Activated B cell treated with CpG ODN at 0.5 μM for 24 hours (primary cell): ENCODE measurements at places on chromosomes 6 and 20. TPM values are rescaled to one million over a fixed set of nuclear protein-coding genes. Genes with fewer than 3 reads are reported as not detected.

GRCh38 chr6:159252955-159253508, 83.8 kb downstream of the FNDC1 start:
- no peak for DNase-seq

GRCh38 chr20:41534842-41535241, 83.3 kb downstream of the CHD6 start:
- no peak for DNase-seq

The IMPG1 gene
- total RNA-seq: not detected in 2 replicates

- no peak for DNase-seq
These were observed 24.1 kb upstream of the ROS1 start for GRCh38 chr6:117449549-117450439.

DNA sequence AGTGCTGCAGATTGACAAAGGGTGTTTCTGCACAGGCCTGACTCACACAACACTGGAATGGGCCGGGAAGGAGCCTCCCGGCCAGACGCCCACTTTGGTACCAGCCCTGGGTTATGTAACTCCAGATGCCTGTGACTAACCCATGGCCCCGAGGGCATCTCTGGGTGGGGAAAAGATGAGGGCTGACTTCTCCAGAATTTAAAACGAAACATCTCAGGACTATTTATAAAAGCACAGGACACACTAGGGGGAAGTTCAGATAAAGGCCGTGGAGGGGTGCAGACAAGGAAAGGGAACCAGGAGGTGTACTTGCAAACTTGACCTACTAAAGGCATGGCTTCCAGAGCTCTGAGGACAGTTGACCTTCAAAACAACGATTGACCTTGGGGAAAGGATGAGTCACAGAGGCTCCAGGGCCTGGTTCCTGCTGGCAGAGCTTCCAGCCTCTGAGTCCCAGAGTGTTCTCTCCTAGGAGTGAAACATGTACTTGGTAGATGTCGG, 196.9 kb downstream of the NFATC2 start:
- no peak for DNase-seq

- peak; percentile 40 for DNase-seq
These were observed 2.6 kb downstream of the PACSIN1 start for GRCh38 chr6:34468378-34468892.
